Activated T-cell treated with anti-CD3 and anti-CD28 coated beads, Interleukin-2, amount 50 U/mL, for 1 hour (primary cell): ENCODE measurements at places on chromosomes 4 and X.

- no peak for DNase-seq
Observed at GRCh38 chr4:53732661-53733060, 141.4 kb upstream of the LNX1 start.

DNA sequence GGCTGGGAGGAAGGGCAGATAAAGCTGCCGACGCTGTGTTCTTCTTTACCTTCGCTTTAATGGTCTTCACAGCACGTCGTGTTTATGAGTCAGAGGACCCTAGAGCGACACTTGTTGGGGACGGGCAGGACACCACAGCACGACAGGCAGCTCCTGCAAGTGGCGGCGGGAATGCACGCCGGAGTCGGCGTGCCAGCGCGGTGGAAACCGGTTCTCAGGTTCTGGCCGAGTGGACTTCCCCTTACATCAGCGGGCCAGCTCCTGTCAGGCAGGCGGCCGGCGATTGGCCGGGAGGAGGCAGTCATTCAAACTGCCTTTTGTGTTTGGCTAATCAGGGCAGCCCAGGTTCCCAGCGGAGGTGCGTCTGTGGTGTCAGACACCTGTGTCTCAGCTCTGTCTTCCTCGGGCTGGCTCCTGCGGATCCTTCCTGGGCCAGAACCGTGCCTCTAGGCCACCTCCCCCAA, 150.9 kb downstream of the SHROOM3 start:
- peak; percentile 18 for DNase-seq

- no peak for DNase-seq
Observed at GRCh38 chrX:8189096-8189830, 18.2 kb upstream of the VCX2 start.

DNA sequence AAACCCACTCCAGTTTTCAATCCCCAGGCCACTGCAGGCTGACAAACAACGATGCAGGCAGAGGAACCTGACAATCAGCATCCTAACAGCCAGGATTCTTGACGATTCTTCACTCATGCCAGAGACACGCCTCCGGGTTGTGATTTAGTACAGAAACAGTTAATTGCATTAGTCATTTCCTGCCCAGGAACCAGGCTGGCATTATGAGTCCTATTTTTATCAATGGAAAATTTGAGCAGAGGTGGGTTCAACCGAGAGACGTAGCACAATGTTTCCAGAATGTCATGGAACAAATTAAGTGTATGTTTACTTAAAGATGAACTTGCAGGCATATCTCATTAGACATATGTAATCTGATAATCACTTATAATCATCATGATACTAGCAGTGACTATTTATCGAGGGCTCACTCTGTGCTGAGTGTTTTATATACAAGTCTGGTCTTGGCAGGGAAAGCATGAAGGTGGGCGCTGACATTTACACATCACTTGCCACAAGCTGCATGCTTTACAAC, 159.7 kb downstream of the NSUN7 start:
- DNase-seq, result no peak

- DNase-seq, result no peak
Observed at GRCh38 chrX:103747163-103747562, 29.5 kb upstream of the PLP1 start.
